ENCODE measurements at places on chromosomes 1 and 21.

GRCh38 chr1:99660496-99660895, 14.6 kb downstream of the PALMD start:
- no peak for DNase-seq

DNA sequence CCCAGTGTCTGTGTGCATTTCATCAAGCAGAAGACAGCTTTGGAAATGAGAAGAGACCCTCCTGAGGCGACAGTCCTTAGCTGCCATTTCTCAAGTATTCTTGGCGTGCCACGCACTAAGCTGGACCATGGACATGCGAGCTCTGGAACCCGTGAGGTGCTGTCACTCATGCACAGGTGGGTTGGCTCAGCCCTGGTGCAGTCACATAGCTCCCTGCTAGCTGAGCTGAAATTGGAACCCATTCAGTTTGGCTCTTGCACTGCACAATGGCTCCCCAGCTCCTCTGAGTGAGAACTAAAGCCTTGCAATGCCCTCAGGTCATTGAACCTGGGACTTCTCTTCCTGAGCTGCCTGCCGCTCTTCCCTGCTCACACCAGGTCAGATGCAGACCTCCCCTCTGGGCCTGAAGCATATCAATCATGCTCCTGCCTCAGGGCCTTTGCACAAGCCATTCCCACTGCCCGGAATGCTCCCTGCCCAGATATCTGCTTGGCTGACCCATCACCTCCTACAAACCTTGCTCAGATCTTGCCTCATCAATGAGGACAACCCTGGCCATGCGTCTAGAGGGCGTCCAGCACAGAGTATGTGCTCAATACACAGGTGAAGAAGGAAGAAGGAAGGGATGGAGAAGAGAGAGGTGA, 6.3 kb upstream of the SRARP start:
- no peak for DNase-seq

DNA sequence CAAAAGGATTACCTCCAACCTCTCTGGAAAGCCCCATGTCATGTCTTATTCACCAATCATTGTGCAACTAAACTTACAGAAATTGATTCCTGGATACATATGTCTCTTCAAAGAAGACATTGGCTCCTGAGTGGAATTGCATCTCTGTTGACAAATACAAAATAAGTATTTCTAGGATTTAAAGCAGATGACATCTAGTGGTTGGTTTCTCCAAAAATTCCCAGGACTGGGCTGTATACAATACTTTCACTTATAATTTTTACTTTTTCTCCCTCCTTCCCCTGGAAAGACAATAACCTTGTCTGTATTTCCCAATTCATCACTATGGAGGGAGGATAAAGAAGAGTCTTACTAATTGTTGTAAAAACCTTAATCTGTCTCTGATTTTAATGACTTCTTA, 1347.4 kb downstream of the NCAM2 start:
- no peak for DNase-seq

DNA sequence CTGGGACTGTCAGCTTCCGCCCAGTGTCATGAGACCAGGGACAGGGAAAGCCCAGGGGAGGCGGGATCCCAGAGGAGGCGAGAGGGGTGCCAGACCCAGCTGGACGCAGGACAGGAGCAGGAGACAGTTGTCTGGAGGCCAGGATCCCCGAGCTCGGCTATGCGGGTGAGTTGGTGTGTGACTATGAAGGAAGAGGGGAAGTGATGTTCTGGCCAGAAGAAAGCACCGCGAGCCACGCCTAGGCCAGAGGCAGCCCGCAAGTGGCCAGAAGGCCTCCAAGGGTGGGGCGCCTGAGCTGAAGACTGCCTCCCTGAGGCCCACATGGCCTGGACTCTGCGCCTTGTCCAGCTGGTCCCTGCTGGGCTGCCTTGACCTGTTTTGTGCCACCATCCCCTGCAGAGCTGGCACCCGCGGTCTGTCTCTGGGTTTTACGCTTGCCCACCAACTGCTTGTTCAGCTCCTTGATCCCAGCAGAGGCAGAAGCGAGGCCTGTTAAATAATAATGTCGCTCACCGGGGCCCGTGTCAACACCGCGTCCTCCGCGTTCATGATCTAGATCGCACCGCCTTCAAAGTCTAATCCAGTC, 85.2 kb upstream of the ACTL8 start:
- DNase-seq: no peak

DNA sequence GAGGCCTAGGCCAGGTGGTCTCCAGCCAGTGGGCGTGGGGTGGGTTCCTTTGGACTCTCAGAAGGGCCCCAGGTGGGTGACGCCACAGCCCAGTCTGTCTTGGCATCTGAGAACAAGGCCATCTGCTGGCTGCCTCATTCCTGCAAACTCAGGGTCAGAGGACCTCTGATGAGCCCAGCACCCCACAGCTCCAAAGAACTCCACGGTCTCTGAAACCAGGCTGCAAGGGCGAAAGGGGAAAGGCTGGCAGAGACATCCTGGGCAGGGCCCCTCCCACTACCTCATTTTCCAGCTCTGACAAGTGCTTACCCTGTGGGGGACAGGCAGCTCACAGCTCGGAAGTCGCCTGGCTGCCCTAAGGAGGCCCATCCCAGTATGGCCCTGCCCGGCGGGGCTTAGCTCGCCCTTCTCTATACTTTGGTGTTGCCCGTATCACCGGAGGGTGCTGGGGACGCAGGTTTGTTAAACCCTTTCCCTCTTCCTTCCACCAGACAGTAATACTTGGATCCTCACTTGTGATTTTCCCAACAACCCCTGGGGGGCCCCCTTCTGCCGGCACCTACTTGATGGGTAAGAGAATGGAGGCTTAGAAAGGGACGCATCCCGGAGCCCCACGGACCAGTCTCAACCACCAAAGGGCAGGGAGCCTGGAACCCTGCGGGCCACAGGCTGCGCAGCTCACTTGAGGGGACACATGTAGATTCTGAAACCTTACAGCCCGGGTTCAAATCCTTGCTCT, 10.9 kb upstream of the EDN2 start:
- DNase-seq: no peak

GRCh38 chr1:75373542-75374159, 237.3 kb downstream of the SLC44A5 start:
- no peak for DNase-seq

DNA sequence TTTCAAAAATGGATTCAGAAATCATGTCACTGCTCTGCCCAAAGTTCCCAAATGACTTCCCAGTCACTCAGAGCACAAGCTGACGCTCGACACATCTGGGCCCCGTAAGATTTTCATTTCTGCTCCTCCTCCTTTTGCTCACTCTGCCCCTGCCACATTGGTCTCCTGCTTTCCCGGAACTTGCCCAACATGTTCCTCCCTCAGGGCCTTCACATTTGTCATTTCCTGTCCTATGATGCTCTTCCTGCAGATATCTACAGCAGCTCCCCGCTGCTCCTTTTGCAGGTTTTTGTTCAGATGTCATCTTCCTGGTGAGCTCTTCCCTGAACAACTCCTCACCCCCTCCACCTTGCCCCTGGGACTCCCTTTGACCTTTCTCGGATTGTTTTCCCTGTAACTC, 58.5 kb upstream of the IVNS1ABP start:
- DNase-seq: no peak

GRCh38 chr1:199102239-199102638, 463.4 kb downstream of the PTPRC start:
- no peak for DNase-seq

DNA sequence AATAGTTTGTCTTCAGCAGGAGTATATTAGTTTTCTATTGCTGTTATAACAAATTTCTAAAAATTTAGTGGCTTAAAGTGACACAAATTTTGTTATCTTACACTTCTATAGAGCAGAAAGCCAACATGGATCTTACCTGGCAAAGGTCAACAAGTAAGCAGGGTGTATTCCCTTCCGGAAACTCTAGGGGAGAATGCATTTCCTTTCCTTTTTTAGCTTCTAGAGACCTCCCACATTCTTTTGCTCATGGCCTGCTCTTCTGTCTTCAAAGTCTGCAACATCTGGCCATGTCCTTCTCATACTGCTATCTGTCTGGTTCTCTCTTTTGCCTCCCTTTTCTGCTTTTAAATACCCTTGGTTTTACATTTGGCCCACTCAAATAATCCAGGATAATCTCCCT, 242.6 kb downstream of the ZNF648 start:
- DNase-seq: no peak

DNA sequence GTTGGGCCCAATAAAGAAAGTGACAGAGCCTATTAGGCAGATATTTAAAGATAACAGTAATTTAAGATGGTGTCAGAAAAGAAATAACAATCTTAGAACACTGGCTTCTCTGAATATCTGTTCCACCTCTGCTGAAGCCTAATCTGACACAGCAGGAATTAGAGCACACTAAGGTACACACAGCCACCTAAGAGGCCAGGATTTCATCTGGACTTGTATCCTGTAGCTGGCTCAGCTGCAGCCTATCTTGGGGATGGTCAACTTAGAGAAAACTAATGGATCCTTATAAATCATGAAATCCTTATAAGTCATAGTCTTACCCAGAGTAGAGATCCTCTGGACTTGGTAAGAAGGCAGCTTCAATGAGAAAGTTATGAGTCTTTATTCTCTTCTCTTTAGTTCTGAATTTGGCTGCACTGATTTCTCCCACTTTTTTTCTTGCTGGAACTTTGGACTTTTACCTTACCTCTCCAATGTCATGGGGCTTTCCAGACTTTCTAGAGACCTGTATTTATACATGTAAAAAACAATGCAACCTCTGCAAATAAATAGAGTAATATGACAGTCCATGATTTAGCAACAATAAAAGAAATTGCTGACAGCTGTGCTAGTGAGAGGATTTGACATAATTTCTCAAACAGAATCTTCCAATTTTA, at the start of gene GBP7:
Gene GBP7, minus strand, starts transcription at position 403 of the 656 bp plus-strand sequence. CDS start 4,068 bp downstream, outside the sequence.
- DNase-seq: no peak

DNA sequence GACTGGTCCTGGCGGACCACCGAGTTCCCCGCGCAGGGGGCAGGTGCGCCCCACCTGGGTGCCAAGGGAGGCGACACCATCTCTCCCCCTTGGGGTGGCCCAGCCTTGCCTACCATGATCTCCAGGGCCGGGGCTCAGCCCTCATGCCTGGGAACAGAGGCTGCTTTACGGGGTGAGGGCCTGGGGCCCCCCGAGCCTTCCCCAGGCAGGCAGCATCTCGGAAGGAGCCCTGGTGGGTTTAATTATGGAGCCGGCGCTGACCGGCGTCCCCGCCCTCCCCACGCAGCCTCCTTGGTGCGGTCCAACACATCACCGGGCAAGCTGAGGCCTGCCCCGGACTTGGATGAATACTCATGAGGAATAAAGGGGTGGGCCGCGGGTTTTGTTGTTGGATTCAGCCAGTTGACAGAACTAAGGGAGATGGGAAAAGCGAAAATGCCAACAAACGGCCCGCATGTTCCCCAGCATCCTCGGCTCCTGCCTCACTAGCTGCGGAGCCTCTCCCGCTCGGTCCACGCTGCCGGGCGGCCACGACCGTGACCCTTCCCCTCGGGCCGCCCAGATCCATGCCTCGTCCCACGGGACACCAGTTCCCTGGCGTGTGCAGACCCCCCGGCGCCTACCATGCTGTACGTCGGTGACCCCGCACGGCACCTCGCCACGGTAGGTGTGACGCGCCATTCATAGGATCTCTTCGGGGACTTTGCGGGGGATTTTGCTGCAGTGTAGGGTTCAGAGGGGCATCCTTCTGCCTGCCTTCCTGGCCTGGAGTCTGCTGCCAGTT, 38.2 kb downstream of the TP73 start:
- no peak for DNase-seq

DNA sequence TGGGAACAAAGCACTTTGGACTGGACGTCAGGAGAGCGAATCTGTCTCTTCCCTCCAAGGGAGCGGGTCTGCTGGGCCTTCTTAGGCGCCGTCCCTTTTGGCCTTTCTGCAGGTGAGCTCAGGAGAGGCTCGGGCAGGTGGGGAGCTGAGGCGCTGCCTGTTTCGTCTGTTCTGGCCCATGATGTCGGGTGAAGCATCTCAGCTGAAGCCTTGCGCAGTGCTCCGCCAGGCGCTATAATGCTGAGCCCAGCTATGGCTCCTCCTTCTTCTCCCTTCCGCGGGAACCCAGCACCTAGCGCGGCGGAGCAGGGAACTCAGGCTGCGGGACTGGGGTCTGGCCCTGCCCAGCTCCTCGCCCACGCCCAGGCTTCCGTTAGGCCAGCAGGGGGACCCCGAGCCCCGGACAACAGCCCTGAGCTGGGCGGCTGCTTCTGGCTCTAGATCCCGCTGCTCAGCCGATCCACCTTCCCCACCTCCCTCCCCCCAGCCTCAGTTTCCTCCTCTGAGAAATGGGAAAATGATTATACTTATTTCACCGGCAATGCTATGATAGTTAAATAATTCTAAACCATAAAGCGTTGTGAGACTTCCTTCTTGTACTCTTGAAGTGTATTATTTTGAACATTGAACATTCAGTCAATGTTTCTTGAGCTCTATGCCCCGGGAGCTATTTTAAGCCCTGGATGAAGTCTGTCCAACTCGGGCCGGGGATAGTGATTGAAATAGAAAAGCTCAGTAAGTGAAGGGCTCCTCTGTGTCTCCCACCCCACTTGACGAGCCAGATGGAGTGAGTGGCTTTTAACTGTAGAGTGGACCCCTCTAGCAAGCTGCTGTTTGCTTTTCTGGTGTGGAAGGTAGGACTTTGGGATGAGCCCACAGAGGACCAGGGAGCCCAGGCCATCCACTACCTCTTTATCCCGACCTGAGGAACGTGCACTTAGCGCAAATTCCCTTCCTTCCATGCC, 9.6 kb upstream of the ADORA1 start:
- no peak for DNase-seq

DNA sequence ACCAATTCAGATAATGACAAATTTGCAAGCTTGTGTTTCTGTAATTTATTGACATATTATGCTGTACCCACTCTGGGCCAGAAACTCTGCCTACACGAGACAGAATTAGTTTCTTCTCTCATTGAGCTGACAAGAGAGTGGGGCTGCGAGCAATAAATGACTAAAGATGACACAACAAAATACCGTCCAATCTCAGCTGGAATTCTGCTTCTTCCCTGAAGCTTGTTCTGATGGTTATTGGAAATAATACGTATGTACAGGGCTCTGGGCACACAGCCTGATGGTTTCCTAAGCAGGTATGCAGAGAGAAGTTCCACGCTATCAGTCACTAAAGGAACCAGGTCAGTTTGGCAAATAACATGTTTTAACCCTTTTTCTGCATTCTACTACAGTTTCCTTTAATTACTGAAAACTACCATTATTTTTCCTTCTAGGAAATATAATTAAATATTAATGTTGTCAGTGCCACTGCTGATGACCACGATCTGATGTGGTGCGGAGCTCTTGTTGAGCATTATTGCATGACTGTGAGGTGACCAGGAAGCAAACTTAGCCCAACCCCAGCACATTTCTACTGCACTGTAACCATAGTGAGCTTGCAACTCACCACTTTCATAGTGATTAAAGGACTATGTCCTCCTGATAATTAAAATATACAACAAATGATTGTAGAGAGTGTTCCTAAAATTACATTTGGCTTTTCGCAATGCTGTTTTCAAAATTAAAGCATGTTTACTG, 221.4 kb upstream of the L1TD1 start:
- DNase-seq: no peak

DNA sequence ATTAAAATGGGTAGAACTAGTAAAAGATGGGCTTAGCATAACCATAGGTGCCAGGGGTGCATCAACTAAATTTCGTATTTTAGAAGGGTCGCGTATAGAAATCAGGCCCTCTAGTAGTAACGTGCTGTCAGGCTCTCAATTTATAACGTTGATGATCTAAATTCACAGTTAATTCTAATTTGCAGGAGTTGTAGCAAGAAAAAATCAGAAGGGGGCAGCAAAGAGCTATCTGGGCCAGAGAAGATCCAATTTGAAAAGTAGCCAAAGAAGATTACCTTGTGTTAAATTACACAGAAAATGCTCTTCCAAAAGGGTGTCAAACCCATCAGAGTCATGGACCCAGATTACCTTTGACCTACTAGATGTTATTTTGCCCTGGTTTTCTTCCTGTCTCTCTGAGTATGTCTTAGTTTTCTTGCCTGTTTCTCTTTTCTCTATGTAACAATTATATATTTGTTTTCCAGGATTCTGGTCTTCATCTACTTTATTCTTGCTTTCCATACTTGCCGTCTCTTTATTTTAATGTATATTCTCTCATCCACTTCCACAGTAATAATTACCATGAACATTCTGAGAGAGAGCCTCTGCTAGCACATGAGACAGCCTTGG, 1030.9 kb downstream of the AMY1C start:
- DNase-seq: no peak

Data from activated CD4-positive, alpha-beta T cell treated with anti-CD3 and anti-CD28 coated beads, Interleukin-2, amount 50 U/mL, for 24 hours (primary cell).